ENCODE measurements at places on chromosomes 5 and 9. TPM values are rescaled to one million over a fixed set of nuclear protein-coding genes. Genes with fewer than 3 reads are reported as not detected.

LYRM7 gene
- total RNA-seq = 15.1 TPM

CCL27 gene
- not detected for total RNA-seq

PFN3 gene
- not detected for total RNA-seq

RC3H2 gene
- total RNA-seq = 43.2 TPM

ARHGEF37 gene
- 0.28 TPM for total RNA-seq

FAM120AOS gene
- total RNA-seq = 36.0 TPM

ZNF169 gene
- 9.4 TPM for total RNA-seq

GOLGA2 gene
- total RNA-seq = 40.3 TPM
